ENCODE measurements at places on chromosomes 3 and 15.
A peak's percentile ranks its signal among the peaks of the same experiment; 100 is the strongest.

DNA sequence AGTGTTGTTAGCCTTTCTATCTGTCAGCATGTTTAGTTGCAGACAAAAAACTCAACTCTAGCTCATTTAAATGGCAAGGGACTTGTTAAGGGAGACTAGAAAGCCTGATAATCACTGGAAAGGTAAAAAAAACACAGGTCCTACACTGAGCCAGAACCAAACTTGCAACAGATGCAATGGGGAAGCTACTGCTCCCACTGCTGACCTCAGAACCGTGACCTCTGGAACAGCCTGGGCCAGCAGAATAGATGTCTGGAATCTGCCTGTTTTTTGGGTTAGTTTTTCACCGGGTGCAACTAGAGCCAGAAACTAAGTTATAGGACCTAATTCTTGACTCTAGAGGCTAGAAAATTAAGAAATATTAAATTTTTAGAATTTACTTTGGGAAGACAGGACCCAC lies 32.5 kb upstream of the ARL14 start:
- no peak for DNase-seq

- DNase-seq: no peak
Observed at GRCh38 chr3:123287962-123288302, 86.2 kb downstream of the SEC22A start.

- peak; percentile 9 for DNase-seq
Observed at GRCh38 chr3:16665282-16665741, 60.1 kb upstream of the DAZL start.

DNA sequence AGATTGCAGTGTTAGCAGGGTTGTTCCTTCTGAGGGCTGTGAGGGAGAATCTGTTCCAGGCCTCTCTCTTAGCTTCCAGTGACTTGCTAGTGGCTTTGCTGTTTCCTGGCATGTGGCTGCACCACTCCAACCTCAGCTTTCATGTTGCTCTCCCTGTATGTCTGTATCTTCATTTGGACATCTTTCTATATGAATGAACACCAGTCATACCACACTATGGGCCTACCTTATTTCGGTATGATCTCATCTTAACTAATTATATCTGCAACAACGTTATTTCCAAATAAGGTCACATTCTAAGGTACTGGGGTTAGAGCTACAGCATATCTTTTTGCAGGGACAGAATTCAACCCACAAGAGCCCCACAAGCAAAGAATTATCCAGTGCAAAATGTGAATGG lies 356.7 kb upstream of the UMPS start:
- DNase-seq: no peak

DNA sequence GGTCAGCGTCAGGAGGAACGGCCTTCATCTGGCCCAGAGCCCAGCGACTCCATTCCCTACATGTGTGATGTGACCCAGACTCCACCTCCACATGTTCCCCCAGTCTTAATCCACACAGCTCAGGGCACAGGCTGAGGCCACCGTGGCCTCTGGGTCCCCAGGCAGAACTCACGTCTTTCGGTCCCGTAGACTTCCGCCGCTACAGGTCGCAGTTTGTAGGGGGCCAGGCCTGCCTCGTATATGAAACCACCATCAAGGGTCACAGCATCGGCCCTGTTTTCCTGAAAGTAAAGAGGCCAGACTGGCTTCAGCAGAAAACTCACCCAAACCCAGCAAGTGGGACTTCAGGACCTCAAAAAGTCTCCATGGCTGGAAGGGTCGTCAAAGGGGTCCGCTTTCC lies 8.6 kb downstream of the LTF start:
- no peak for DNase-seq

- no peak for DNase-seq
Observed at GRCh38 chr3:189776149-189776824, 145.1 kb downstream of the TP63 start.

GRCh38 chr3:108493862-108494261 lies 16.5 kb downstream of the MYH15 start:
- DNase-seq: no peak

DNA sequence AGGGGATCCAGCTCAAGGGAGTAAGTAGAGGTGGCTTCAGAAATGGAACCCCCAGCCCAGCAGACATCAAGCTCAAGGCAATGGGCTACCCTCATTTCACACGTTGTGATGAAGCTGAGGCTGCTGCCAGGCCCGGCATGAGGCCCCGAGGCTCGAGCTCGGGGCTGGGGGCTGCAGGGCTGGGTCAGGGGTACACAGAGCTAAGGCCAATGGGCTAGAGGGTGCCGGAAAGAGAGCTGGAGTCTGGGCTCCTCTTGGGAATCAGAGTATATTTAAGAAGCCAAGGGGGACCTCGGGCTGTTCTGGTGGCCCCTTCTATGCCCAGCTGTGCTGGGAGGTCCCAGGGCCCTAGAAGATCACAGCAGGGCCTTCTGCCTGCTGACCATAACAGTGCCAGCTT lies 7.4 kb downstream of the PRSS50 start:
- DNase-seq: no peak

GRCh38 chr3:189766416-189766815 lies 135.2 kb downstream of the TP63 start:
- DNase-seq: no peak

DNA sequence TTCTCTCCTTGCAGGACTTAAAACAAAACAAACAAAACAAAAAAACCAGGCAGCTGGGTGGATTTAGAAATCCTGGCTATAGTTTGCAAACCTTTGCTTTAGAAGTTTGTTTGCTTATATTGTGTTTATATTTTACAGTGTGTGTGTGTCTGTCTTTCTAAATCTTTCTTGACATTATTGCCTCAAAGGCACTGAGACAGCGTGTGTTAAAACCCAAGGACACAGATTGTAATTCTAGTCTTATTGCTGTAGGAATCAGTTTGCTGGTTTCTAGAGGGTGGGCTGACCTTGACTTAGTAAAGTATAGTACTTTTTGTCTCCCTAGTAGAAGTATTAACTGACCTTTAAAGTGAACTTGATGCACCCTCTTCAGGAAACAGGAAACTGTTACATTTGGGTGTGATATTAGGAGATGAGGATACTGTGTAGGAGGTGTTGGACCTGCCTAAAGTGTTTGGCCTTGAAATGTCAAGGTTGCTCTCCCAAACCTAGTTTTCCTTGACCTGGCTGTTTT lies 71.0 kb downstream of the TCF12 start:
- DNase-seq: no peak

- DNase-seq: peak; percentile 40
Observed at GRCh38 chr3:61821823-61822251, 260.5 kb downstream of the PTPRG start.

GRCh38 chr3:111311126-111311525 lies 230.9 kb upstream of the CD96 start:
- no peak for DNase-seq

GRCh38 chr3:150232992-150233451 lies 175.1 kb upstream of the TSC22D2 start:
- DNase-seq: no peak

DNA sequence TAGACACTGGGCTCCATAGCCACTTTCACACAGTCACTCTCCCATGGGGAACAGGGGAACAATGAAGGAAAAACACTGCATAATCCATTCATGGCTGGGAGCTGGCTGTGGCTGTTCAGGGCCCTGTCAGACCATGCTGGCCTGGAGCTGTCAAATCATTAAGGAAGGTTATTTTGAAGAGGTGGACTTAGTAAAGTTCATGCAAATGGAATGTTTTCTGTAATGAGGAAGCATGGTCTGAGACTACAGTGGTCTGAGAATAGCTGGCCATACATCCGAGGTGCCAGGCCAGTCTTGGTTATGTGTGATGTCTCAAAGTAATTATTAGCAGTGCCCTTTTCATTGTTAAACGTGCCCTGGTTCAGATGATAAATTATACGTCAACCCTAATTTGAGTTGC lies 117.1 kb upstream of the MRPS22 start:
- no peak for DNase-seq

- DNase-seq: no peak
Observed at GRCh38 chr3:106276151-106276550, 407.3 kb upstream of the CBLB start.

- no peak for DNase-seq
Observed at GRCh38 chr3:150251187-150252062, 156.7 kb upstream of the TSC22D2 start.

DNA sequence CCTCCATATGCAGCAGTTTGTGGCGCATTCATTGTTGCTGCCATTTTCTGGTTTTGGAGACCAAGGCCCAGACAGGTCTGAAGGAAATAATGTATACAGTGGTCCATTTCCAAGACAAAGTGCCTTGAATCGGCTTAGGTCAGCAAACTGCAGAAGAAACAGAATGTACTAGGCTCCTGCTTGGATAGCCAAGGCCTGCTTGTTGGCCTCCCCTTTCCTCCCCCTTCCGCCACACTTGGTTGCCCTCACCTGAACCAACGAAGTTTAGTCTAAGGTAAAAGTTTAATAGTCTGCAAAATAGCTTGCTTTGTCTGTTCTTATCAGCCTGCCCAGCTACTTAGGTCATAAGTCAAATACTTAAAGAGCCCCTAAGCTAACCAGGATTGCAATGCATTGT lies 12.0 kb upstream of the RTP3 start:
- DNase-seq: no peak

DNA sequence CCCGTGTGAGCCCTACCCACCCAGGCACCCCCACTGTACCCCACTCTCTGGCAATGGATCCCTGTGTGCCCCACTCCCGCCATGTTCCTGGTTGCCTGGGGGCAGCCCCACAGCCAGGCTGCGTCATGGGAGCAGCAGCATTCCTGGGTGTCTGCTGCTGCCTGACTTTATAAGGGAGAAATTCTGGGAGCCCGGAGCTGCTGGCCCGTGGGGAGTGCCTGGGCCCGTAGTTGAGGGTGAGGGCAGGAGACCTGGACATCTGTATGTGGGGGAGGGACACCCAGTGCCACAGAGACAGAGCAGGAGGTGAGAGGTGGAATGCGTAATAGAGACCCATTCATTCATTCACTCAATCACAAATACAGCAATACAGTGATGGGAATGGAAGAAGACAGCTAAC lies 15.1 kb downstream of the CSPG4 start:
- DNase-seq: no peak

DNA sequence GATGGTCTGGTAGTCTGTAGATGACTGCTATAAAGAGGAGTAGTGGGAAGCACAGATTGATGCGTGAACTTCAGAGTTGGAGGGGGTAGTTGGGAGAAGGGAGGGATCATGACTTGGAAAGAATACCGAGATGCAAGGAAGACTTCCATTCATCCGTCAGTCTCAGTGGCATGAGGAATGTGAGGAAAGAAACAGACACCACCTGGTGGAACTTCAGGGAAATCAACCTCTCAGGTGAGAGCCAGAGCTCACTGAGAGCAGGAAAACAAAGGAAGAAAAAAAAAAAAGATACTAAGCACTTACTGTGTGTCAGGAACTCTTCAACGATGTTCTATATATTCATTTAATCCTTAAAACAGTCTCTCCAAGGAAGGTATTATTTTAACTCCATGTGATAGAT lies 172.4 kb downstream of the OXSM start:
- DNase-seq: no peak

- peak; percentile 5 for DNase-seq
Observed at GRCh38 chr3:75001330-75001729, 386.9 kb upstream of the CNTN3 start.

DNA sequence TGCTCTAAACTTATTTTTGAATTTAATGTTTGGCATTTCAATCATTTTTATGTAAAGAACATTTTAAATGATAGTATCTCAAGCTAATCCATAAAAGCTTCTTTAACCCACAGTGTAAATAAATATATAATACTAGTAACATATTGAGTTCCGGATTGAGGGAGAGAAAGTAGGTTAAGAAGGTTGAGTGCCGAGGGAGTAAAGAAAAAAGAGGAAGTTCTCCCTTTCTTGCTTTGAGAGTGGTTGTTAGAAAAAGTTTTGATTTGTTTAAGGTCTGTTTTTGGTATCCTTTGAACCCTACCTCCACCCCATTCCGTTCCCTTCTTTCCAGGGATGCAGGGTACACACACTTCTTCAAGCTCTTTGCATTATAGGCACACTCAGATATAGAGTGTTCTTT lies 130.8 kb downstream of the VPS8 start:
- no peak for DNase-seq

DNA sequence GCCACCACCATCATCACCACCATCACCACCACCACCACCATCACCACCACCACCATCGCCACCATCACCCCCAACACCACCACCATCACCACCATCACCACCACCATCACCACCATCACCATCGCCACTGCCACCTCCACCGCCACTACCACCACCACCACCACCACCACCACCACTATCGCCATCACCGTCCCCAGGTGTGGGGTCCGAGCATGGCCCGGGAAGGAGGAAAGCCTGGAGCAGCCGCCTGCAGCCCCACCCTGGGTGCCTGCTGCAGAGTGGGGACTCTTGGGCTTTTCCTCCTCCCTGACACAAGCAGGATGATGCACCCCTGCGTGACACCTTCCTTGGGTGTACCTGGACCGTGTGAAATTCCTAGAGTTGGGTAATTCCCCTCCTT lies 43.9 kb downstream of the MUC4 start:
- no peak for DNase-seq

DNA sequence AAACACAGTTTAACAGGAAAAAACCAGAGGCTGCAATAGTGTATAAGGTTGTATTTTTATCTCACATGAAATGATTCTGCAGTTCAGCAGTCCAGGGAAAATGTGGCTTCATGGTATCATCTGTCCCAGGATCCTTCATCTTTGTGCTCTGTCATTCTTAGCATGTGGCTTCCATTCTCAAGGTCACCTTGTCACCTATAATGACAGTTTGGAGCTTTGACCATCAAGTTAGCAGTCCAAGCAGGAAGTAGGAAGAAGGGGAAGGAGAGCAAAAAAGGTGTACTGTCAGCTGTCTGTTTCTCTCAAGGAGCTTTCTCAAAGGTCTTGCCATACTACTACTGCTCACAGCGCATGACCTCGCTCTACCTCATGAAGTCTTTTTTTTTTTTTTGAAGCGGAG lies 58.6 kb upstream of the CRTC3 start:
- no peak for DNase-seq

DNA sequence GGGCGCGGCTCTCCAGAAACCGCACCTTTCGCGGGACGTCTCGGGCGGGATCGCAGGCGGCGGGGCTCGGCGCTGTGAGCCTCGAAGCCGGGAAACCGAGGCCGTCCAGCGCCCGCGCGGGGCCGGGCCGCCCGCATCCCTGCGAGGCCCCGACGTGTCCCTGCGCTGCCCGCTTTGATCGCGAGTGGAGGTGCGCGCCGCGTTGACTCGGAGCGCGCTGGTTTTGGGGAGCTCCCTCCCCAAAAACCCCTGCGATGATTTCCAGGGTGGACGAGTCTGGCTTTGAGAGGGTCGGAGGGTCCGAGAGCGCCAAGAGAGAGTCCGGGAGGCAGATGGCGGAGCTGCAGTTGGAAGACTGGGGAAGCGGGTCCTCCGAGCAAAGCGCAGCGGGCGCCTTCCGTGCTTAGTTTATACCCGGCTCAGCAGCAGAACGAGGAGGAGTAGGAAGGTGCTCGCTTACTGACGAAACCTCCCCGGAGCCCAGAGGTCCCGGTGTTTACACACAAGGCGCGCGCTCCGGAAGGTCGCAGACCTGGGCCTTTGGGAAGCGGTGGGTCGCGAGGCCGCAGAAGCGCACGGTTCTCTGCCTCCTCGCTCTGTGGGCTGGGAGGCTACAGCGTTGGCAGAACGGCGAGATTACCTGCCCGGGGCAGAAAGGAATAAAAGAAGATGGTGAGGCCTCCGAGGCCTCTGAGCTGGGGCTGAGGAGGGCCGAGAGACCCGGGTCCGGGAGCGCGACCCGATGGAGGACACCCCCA lies 687 bp downstream of the ALDH1A3 start:
- no peak for DNase-seq

- no peak for DNase-seq
Observed at GRCh38 chr3:16150285-16150684, 24.2 kb upstream of the GALNT15 start.
